NCI-H82 (cell line): ENCODE measurements at places on chromosomes 2 and 18.
A peak's percentile ranks its signal among the peaks of the same experiment; 100 is the strongest.

GRCh38 chr18:24491927-24492834 is 31.7 kb downstream of the HRH4 start:
- DNase-seq = peak; percentile 9

DNA sequence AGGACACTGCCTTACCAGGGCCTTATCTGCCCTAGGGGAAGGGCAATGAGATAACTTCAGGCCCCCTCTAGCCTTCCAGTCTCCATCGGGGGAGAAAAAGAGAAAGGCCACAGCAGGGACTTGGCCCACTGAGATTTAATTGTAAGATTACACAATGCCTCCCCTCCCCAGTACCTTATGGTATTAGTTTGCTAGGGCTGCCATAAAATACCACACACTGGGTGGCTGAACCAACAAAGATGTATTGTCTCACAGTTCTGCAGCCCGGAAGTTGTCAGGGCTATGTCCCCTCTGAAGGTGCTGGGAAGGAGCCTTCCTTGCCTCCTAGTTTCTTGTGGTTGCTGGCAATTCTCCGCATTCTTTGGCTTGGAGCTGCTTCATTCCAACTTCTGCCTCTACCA is 34.8 kb upstream of the SPATA3 start:
- no peak for DNase-seq

GRCh38 chr2:75870651-75871137 is 160.0 kb upstream of the GCFC2 start:
- DNase-seq = no peak

GRCh38 chr2:219155054-219155644 is 5.5 kb downstream of the NHEJ1 start:
- peak; percentile 96 for DNase-seq

DNA sequence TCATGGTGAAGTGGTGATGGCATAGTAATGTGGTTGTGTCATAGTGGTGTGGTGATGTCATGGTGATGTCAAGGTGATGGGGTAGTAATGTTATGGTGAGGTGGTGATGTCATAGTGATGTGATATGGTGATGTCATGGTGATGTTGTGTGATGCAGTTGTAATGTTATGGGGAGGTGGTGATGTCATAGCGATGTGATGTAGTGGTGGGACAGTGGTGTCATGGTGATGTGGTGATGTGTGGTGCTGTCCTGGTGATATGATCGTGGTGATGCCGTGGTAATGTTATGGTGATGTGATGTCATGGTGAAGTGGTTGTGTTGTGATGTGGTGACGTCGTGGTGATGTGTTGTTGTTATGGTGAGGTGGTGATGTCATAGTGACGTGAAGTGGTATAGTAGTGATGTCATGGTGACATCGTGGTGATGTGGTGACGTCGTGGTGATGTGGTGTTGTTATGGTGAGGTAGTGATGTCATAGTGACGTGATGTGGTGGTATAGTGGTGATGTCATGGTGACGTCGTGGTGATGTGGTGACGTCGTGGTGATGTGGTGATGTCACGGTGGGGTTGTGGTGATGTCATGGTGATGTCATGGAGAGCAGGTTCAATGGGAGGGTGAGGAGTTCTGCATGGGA is 242.7 kb upstream of the MYT1L start:
- DNase-seq = no peak

DNA sequence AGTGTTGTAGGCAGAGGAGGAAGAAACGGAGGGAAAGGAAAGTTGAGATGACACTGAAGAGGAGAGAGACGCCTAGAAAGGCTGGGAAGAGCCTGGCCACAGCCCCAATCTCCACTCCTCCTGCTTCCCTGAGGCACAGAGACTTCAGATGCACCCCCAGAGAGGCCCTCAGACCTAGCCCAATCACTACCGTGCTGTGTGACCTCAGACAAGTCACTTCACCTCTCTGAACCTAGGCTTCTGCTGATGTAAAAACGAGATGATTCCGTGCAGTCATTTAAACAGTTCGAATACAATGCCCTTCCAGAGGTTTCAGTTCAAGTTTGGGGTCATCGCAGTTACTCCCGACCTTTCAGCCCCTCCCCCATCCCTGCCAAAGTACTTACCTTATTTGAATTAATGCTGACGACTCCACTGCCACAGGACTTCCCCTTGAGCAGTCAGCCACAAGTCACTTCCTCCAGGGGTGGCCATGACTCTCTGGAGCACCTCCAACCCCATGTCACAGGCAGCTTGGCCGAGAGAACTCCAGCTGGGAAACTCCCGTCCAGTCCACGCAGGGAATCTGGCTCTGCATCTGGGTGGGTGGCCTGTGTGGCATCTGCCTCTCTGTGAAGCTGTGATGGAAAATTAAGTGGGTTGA is 105.2 kb upstream of the ID2 start:
- DNase-seq = no peak

DNA sequence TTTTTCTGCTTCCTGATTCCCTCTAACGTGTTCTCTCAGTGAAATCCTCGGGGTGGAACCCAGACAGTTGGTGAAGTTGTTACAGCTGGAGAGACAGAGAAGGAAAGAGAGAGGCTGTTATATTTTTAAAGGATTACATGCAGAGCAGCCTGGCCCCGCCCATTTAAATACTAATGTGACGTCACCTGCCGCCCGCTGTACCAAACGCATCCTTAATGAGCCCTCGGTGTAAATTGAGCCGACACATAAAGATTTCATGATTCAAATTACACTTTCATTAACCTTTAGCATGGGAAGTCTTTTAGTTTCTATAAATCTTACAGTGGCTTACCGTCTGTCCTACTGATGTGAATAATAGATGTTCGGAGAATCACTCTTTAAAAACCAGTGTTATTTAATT is 164.0 kb upstream of the SIX3 start:
- peak; percentile 88 for DNase-seq

DNA sequence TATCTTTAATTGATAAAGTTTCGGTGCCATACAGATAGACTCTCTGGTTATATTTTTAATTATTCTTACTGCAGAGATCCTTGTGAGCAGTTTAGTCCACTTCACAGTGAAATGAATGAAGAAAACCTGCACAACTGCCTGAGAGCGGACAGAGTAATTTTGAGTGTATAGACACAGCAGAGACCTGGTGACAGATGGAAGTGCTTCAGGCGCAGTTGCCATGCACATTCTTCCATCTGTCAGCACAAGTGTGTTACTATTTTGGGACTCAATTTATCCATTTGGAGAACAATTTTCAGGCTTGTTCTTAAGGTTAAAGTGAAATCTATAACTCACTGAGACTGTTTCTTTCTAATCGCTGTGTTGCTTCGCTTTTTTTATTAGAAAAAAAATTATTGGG is 147.8 kb upstream of the SPHKAP start:
- DNase-seq = peak; percentile 62

GRCh38 chr2:67684991-67685390 is 287.9 kb downstream of the ETAA1 start:
- no peak for DNase-seq

GRCh38 chr2:14143435-14143834 is 489.1 kb upstream of the LRATD1 start:
- DNase-seq = no peak

- DNase-seq = no peak
Observed at GRCh38 chr18:55283309-55283708, 304.7 kb downstream of the TCF4 start.

GRCh38 chr2:181900007-181900651 is 8.6 kb downstream of the ITPRID2 start:
- no peak for DNase-seq

- peak; percentile 66 for DNase-seq
Observed at GRCh38 chr2:219644801-219645480, 17.5 kb downstream of the SLC4A3 start.

- DNase-seq = no peak
Observed at GRCh38 chr2:20227894-20228505, 3.1 kb upstream of the SDC1 start.

DNA sequence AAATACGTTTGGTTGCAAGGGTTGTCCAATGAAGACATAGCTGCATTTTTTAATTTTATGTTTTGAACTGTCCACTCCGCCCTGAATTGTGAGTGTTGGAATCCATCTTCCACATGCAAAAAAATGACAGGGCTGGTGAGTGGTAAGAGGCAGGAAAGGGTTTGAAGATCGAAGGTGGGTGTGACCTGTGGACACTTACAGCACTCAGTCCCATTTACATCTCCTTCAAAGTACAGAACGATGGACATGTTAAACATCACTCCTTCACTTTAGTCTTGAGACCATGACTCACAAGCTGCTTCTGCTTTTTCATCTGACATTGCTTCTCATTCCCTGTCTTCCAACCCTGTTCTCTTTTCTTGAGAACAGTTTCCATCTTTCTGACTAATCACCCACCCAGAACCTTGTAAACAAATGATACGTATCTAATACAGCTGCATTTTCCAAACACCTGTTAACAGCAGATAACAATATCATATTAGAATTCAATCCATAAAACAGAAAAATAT is 179.3 kb downstream of the ZNF516 start:
- DNase-seq = no peak

GRCh38 chr2:42095923-42096408 is 48.1 kb downstream of the PKDCC start:
- DNase-seq = peak; percentile 89

- DNase-seq = no peak
Observed at GRCh38 chr18:33576999-33577646, 896 bp upstream of the ASXL3 start.

- DNase-seq = peak; percentile 98
Observed at GRCh38 chr2:38115216-38116032, 39.5 kb upstream of the CYP1B1 start.

DNA sequence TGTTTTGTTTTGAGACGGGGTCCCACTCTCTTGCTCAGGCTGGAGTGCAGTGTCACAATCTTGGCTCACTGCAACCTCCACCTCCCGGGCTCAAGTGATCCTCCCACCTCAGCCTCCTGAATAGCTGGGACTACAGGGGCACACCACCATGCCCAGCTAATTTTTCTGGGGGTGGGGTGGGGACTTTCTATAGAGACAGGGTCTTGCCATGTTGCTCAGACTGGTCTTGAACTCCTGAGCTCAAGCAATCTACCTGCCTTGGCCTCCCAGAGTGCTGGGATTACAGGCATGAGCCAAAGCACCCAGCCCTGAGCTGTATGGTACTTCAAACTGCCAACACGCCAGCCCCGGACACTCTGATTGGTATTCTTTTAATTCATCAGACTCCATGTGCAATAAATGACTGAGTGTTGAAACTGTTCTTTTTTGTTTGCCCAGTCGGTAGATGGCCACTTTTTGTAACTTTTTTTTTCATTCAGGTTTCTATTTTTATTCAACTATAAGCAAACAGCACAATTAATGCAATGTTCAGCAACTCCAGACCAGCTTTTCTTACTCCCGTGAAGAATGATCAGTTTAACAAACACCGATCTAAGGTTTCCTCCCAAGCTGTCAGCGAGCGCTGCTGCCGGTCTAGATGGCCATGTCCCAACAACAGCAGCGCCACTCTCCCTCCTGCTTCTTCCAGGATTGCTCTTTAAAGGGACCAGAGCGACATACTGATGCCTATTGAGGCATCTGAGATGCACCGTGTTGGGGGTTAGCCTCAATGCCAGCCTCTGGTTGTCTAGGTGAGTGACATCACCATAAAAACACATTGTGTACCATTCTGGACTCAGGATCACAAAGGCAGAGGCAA is 12.5 kb upstream of the TGOLN2 start:
- DNase-seq = no peak

DNA sequence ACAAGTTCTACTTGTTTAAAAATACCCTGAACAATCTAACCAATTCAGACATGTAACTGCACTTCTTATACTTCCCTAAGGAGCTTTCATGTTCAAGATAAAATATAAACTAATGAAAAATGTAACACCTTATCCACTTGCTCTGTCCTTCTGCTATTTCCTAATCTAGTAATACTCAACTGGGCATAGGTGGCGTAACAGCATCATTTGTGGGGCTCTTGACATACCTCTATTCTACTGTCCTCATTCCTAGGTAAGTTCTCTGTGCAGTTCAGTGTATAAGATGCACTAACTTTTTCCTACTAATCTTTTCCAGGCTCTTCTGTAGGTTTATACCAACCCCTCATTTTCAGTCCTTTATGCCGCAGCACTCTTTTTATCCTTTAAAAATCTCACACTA is 36.7 kb downstream of the PRKD3 start:
- peak; percentile 36 for DNase-seq

DNA sequence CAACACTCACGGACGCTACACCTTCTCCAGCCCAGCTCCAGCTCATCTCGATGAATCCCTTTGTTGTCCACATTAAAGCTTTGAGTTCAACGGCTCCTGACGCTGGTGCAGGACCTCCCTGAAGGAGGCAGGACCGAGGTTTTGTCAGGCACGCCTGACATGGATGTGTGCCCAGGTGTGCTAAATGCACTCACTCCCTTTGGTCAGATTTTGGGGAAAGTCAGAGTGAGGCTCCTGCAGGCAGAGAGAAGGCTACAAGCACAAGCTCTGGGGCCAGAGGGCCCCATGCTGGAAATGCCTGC is 78.6 kb downstream of the NDUFA10 start:
- no peak for DNase-seq

DNA sequence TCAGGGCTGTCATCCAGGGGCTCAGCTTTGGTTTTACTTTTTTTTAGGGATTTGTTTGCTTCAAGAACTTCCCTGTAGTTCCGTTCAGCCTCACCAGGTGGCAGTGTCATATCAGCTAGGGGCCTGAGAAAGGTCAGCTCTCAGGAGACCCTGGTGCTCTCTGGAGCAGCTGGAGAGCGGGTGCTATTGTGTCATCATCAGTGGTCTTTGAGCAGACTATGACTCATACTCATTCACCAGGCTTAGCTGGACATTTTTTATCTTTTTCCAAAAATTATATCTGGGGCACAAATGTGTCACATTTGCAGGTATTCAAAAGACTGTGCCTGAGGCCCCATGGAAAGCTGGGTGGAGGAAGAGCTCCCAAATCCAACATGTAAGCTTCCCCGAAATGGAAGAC is 24.4 kb downstream of the ZNF892 start:
- peak; percentile 88 for DNase-seq

- no peak for DNase-seq
Observed at GRCh38 chr2:39919511-39920306, 140.7 kb upstream of the THUMPD2 start.

GRCh38 chr2:2663401-2664036 is 332.4 kb upstream of the MYT1L start:
- DNase-seq = no peak

- DNase-seq = no peak
Observed at GRCh38 chr2:27186613-27187345, 25.1 kb upstream of the ATRAID start.

GRCh38 chr2:219362524-219363164 is 25.1 kb downstream of the DNPEP start:
- DNase-seq = peak; percentile 50

DNA sequence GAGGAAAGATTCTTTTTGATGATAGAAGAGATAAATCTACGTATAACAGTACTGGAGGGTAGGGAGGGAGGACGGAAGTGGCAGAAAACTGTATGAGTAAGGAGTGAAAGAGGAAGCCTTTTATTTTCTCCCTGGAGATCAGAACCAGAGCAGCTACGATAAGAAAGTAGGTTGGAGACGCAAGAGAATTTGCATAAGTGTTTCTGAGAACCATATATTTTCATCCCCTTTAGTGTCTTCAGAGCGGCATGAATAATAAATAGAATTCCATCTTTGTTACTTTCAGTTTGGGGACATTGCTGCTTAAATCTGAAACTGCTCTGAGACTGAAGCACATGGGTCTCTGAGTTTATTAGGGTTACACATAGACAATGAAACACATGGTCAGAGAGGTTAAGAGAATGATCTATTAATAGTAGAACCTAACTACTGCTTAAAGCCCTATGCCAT is 230.2 kb upstream of the TNP1 start:
- DNase-seq = no peak
